ENCODE measurements at places on chromosomes 3 and 15.

GRCh38 chr15:84857418-84858004, 27.0 kb upstream of the SLC28A1 start:
- DNase-seq: no peak

- DNase-seq: no peak
These were observed 268.1 kb downstream of the MFSD1 start for GRCh38 chr3:159069866-159070425.

GRCh38 chr15:84625123-84625522, 24.3 kb downstream of the ZSCAN2 start:
- no peak for DNase-seq

GRCh38 chr3:45765958-45766357, 30.4 kb downstream of the SLC6A20 start:
- no peak for DNase-seq

GRCh38 chr15:80620141-80620540, 75.0 kb upstream of the ABHD17C start:
- no peak for DNase-seq

GRCh38 chr3:188008582-188009213, 145.3 kb upstream of the LPP start:
- no peak for DNase-seq

DNA sequence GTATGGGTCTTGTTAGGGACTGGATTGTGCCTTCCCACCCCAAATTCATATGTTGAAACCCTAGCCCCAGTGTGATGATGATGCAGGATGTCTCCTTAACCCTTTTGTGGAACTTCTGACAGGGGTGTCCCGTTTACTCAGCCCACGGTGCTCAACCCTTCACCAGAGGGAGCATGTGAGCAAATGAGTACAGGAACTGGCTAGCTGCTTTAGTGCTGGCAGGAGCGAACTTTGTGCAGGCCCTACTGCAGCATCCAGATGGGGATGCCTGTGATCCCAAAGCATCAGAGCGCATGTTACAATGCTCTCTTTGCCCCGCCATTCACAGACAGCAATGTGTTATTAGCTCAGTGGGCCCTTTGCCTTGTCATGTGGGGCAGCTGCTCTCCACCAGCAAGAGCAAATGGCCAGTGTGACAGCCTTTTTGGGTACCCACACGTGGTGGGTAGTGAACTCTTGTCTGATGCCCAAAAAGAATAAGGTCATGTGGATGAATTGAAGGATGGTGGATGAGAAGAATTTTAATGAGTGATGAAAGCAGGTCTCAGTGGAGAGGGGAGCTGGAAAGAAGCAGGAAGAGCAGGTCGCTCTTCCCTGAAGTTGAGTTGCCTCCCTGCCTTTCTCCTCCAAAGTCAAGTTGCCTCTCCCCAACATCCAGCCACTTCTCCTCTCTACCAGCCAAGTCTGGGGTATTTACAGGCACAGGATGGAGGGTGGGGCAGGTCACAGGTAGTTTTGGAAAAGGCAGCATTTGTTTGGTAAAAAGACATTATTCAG, 63.3 kb upstream of the STRIT1 start:
- no peak for DNase-seq

DNA sequence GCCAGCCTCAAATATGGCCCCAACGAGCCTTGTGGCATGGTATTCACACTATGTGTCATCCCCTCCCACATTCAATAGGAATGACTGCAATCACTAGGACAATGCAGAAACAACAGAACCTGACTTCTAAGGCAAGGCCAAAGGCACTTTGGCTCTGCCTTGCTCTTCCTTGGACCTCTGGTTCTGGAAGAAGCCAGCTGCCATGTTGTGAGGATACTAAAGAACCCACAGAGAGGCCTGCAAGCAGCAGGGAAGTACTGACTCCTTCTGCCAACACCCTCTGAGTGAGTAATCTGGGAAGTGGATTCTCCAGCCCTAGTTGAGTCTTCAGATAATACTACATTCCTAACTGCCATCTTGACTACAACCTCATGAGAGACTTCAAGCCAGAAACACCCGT, 64.7 kb downstream of the ADAMTS9 start:
- no peak for DNase-seq

- DNase-seq: no peak
These were observed 115.8 kb upstream of the CTDSPL start for GRCh38 chr3:37745921-37746320.

DNA sequence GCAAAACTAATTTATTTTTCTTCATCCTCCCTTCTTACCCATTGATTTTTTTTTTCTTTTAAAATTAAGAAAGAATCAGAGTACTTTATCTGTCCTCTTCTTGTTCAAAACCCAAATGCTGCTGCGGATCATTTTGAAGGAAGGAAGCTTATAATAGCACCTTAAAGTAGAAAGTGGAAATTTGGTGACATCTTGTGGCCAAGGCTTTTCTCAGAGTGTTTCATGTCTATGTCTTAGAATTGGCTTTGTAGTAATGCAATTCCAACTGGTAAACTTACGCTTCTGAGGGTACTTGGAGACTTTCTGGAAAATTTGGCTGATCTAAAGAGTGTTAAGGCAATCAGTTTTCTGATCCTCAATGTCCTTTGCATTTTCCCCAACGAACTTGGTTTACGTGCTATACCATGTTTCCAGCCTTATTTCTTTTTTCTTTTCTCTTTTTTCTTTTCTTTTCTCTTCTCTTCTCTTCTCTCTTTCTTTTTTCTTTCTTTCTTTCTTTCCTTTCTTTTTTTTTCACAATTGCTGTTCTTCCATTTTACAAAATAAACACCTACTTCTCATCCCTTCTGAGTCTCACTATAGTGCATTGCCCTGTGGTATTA, 30.7 kb downstream of the C3orf38 start:
- DNase-seq: peak; percentile 17

GRCh38 chr3:114454551-114455251, 160.9 kb downstream of the TIGIT start:
- DNase-seq: no peak

DNA sequence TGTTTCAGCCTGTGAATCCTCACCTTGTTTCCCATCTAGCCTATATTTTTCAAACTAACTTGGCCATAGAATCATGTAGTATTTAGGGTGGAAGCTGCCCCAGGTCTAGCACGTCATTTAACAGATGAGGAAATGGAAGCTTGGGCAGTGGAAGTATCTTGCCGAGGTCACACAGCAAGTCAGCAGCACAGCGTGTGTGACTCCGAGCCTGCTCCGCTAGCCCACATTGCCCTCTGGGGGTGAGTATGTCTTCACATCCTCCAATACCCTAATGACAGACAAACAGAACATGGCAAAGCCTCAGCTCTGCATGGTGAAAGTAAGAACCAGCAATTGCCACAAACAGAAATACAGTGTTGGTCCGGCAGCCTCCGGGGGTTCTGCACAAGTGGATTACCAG, 2.2 kb upstream of the CCR5 start:
- no peak for DNase-seq

GRCh38 chr15:92662762-92663161, 7.2 kb upstream of the FAM174B start:
- no peak for DNase-seq

GRCh38 chr15:31031471-31032067, 40.1 kb upstream of the MTMR10 start:
- no peak for DNase-seq

DNA sequence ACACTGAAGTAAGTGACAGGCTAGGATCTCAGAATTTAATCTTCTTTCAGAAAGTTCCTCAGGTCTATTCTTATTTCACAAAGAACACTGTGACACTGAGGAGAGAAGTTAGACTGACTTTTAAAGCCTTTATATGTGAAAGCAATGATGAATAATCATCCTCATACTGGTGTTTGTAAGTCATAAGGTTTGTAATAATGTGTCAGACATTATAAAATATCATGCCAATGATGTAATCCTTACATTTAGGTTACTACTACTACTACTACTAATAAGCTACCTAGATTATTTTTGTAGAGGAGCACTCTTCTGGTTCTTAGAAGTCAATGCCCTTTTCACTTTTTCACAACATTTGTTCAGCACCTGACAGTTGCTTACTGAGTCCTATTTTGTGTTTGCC, 33.4 kb downstream of the FANCD2OS start:
- DNase-seq: peak; percentile 28

GRCh38 chr15:63013052-63013808, 29.3 kb upstream of the TPM1 start:
- peak; percentile 45 for DNase-seq

GRCh38 chr15:31017311-31017710, 25.9 kb upstream of the MTMR10 start:
- DNase-seq: no peak

DNA sequence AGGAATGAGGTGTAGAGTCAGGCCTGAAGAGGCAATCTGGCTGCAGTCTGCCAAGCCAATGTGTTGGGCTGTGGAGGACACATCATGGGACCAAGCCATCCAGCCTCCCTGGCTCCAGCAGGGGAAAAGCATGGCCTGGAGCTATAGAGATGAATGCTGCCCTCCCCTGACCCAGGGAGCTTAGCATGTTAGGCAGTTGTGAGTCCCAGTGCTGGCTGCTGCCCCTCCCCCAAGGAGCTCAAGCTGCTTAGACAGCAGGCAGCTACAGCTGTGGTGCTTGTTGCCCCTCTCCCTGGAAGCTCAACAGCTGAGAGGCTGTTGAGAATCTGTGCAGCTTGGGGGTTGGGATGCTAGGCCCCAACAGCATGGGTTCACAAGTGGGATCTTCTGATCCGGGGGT, 85.6 kb upstream of the DNAJC19 start:
- no peak for DNase-seq

- DNase-seq: no peak
These were observed 28.3 kb downstream of the SUCNR1 start for GRCh38 chr3:151901644-151902285.

DNA sequence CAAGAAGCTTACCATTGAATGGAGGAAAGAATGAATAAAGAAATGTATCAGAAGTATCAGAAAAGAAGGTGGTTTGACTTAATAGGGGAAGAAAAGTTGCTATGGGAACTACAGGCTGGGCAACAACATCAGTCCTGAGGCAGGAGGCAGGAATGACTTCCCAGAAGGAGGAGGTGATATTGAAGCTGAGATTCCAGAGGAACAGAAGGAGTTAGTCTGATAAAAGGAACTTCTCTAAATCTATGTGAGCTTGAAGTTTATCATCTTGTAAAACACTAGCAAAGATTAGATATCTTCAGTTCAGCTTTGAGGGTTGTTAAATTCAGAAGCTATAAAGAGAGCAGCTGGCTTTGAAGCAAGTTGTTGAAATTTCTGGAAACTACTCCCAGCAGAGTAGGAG, 213.3 kb upstream of the THRB start:
- DNase-seq: no peak

GRCh38 chr3:102419786-102420185, 15.0 kb upstream of the ZPLD1 start:
- DNase-seq: no peak

- no peak for DNase-seq
These were observed 364.5 kb upstream of the EPHA3 start for GRCh38 chr3:88742674-88743507.

GRCh38 chr3:29363110-29363509, 82.2 kb downstream of the RBMS3 start:
- no peak for DNase-seq

- DNase-seq: no peak
These were observed 20.5 kb upstream of the FGD5 start for GRCh38 chr3:14798231-14798630.

DNA sequence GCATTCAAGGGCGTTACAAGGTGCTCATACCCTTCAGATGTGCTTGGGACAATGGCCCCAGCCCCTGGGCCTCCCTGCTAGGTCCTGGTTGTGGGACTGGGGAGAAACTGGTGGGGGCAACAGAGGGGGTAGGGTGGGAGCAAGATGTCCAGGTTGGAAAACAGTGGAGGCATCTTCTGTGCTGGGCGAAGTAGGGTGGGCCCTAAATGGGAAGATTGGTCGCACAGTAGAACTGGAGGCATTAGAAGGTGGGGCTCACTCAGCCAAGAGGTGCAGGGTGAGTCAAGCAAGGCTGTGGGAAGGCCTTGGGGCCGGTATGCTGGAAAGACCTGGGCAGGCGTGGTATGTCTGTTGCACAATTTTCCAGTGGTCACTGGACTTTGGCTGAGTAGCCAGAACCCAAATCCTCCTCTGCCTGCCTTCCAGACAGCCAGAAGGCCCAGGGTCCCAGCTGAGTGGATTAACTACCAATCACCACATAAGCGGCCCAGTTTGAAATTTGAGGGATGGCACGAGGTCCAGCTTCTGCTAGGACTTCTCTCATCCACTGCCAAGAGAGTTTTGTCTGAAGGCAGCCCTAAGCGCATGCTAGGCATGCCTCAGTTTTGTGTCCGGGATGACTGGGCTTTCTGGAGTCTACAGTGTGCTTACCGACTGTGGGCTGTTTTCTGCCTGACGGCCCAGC, 74.5 kb downstream of the LSM3 start:
- peak; percentile 39 for DNase-seq

- no peak for DNase-seq
These were observed 293.7 kb upstream of the GADL1 start for GRCh38 chr3:31188112-31188511.

DNA sequence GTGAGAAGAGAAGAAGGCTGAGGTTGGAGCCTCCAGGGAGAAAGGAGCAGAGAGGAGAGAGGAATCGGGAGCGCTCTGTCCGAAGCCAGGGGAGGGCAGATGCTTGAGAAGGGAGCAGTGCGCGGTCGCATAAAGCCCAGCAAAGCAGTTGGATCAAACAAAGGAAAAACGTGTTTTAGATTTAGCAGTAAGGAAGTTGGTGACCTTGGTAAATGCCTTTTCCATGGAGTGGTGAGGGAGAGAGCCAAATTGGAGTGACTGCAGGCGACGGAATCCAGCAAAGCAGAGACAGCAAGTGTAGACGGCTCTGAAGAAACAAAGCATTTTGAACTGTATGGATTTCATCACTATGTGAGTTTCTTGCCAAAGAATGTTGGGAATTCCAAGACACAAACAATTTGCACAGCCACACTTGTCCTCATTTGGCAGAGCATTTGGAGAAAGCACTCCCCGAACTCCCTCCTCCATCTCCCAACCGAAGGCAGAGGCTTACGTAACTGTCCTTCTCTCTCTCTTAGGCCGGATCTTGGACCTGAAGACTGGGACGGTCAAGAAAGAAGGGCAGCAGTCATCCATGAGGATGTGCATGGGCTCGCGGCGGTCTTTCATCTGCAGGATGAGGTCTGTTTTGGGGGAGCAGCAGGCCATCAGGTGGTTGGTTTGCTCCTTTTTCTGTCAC, 103.6 kb downstream of the ARNT2 start:
- peak; percentile 82 for DNase-seq

GRCh38 chr3:34248352-34248751, 449.9 kb downstream of the PDCD6IP start:
- DNase-seq: no peak

- DNase-seq: no peak
These were observed 14.8 kb upstream of the HCN4 start for GRCh38 chr15:73383310-73384189.

GRCh38 chr3:126577261-126577660, 18.5 kb upstream of the C3orf22 start:
- no peak for DNase-seq
